ENCODE measurements at places on chromosomes 2 and 18. TPM values are rescaled to one million over a fixed set of nuclear protein-coding genes. Genes with fewer than 3 reads are reported as not detected.
A peak's percentile ranks its signal among the peaks of the same experiment; 100 is the strongest.

The KLHL41 gene
- not detected for total RNA-seq

The RBBP8 gene
- 40.8 TPM for total RNA-seq

The IL37 gene
- not detected for total RNA-seq

The STRADB gene
- 111 TPM for total RNA-seq

The TMEM17 gene
- not detected for total RNA-seq

The TM4SF20 gene
- 1.5 TPM for total RNA-seq

The SERPINB10 gene
- total RNA-seq = not detected

The LBX2 gene
- 3.8 TPM for total RNA-seq

GRCh38 chr18:30999186-30999585 is 43.4 kb downstream of the DSC3 start:
- no peak for DNase-seq
- no peaks in the 10 kb centered on the region for H3K36me3 ChIP-seq
- no peak overlapping the region for H3K4me3 ChIP-seq
- H3K4me1 ChIP-seq = no peaks in the 10 kb centered on the region
- H3K27me3 ChIP-seq = no peaks in the 10 kb centered on the region
- no peak overlapping the region for H3K27ac ChIP-seq

DNA sequence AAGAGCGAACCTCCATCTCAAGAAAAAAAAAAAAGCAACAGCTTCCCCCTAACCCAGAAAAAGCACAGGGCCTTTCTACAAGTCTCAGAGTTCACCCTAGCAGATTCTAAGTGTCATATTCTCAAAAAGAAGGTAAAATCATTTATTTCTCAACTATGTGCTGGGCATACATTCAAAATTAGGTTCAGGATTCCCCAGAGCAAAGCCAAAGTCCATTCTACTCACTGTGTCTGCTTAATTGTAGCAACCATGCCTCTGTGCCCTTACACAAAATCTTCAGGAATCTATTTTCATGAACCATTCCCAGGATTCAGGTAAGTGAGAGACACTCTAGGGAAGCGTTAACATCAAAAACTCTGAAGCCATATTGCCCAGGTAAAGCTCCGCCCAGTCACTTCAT is 40.0 kb downstream of the CPO start:
- no peak overlapping the region for H3K27ac ChIP-seq
- H3K27me3 ChIP-seq = no peaks in the 10 kb centered on the region
- no peaks in the 10 kb centered on the region for H3K36me3 ChIP-seq

DNA sequence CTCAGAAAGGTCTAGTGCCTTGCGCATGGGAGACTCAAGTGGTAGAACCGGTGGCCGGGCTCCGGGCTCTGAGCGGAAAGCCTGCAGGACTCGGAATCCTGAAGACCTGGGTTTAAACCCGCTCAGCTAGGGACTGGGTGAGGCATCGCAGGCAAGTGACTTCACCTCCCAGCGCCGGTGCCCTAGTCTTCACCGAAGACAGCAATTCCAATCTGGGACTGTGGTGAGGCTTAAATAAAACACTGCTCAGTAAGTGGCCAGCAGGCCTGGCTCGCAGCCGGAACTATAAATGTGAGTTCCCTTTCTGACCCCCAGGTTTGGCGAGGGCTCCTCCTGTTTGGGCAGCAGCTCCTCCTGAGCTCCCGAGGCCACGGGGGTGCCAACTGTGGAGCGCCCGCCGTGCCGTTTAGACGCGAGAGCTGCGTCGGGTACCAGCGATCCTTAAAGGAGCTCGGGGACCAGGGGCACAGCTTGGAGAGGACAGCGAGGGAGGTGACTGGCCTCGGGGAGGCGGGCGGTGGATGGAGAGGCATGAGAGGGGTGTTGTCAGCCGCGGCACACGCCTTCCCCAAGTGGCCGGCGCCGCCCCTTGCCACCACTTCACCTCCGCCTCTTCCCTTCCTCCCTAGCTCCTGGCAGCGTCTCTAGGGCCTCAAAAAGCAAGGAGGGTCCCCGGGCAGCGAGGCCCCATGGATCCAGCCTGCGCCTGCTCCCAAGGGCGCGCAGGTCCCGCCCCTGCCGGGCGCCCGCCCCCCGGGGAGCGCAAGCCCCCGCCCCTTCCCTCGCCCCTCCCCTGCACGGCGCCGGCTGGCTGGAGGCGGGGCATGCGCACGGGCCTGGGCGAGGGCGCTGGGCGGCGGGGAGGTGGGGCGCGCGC is 757 bp upstream of the MTCL1 start:
- H3K27me3 ChIP-seq = peaks cover 86% of the 10 kb centered on the region
- peak overlapping the region; percentile 87 for H3K27ac ChIP-seq
- peak; percentile 89 for DNase-seq
- no peaks in the 10 kb centered on the region for H3K36me3 ChIP-seq
- H3K4me3 ChIP-seq = peak overlapping the region; percentile 38
- H3K4me1 ChIP-seq = no peaks in the 10 kb centered on the region

- H3K27ac ChIP-seq = no peak overlapping the region
- no peak for DNase-seq
- H3K4me1 ChIP-seq = no peaks in the 10 kb centered on the region
Observed at GRCh38 chr2:178513876-178514275, 33.6 kb downstream of the PLEKHA3 start.

GRCh38 chr2:86468162-86469033 is 27.2 kb downstream of the KDM3A start:
- no peak overlapping the region for H3K4me3 ChIP-seq
- no peaks in the 10 kb centered on the region for H3K27me3 ChIP-seq
- H3K27ac ChIP-seq = no peak overlapping the region
- peaks cover 63% of the 10 kb centered on the region for H3K36me3 ChIP-seq
- DNase-seq = no peak

DNA sequence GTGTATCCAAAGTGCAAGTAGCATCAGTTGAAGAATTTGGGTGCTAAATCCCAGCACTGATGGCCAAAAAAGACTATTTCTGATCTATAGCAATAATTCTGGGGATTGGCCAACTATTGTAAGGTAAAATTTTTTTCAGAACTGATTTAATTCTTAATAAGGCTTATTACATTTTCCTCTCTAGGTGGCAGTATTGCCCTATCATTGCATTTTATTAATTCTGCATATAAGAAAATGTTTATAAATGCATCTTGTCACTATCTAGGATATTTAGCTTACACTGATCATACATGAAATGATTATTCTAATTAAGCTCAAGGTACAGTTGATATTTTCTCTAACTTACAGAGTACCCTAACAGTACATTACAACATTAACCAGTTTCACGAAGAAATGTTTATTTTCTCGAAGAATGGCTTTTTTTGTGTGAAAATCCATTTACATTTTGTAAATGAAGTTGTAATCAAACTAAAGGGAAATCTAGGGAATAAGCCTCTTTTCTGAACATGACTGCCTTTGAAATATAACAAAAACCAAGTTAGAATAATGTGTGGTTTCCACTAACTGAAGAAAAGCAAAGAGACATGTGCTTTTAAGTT is 11.0 kb downstream of the TTN start:
- H3K4me3 ChIP-seq = no peak overlapping the region
- no peak for DNase-seq
- no peaks in the 10 kb centered on the region for H3K27me3 ChIP-seq
- H3K36me3 ChIP-seq = no peaks in the 10 kb centered on the region
- no peaks in the 10 kb centered on the region for H3K4me1 ChIP-seq

- no peak overlapping the region for H3K4me3 ChIP-seq
- no peaks in the 10 kb centered on the region for H3K27me3 ChIP-seq
- H3K27ac ChIP-seq = no peak overlapping the region
- no peak for DNase-seq
- no peaks in the 10 kb centered on the region for H3K4me1 ChIP-seq
Observed at GRCh38 chr2:38174646-38175423, 98.9 kb upstream of the CYP1B1 start.

DNA sequence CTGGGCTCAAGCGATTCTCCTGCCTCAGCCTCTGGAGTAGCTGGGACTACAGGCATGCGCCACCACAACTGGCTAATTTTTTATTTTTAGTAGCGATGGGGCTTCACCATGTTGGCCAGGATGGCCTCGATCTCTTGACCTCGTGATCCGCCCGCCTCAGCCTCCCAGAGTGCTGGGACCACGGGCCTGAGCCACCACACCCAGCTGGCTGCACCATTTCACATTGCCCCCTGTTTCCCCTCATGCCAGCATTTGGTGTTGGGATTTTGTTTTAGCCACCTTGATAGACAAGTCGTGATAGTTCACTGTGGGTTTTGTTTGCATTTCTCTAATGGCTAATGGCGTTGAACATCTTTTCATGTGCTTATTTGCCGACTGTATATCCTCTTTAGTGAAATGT is 5.8 kb upstream of the COLEC11 start:
- no peaks in the 10 kb centered on the region for H3K27me3 ChIP-seq
- no peak overlapping the region for H3K4me3 ChIP-seq
- peaks cover 9% of the 10 kb centered on the region for H3K4me1 ChIP-seq
- H3K27ac ChIP-seq = no peak overlapping the region
- no peaks in the 10 kb centered on the region for H3K36me3 ChIP-seq

DNA sequence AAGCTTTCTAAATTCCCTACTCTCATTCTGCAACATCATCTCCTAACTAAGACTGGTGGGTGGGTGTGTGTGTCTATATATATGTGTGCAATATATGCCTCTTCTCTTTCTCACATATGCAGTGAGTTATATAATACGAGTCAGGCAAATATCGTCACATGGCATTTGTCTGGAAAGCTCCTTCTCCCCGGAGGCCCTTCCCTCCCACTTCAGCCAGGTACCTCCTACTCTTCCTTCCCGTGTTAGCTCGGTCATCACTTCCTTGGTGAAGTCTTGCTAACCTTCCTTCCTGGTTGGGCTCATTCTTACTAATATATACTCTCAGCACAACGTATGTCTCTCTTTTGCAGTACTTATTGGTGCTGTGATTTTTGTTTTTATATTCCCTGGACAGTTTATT is 66.4 kb upstream of the NCK2 start:
- H3K27ac ChIP-seq = no peak overlapping the region
- no peaks in the 10 kb centered on the region for H3K27me3 ChIP-seq
- no peak for DNase-seq
- no peak overlapping the region for H3K4me3 ChIP-seq
- H3K4me1 ChIP-seq = no peaks in the 10 kb centered on the region

GRCh38 chr18:59468821-59469220 is 109.8 kb upstream of the LMAN1 start:
- no peak for DNase-seq
- no peak overlapping the region for H3K4me3 ChIP-seq
- no peak overlapping the region for H3K27ac ChIP-seq
- H3K4me1 ChIP-seq = no peaks in the 10 kb centered on the region
- H3K27me3 ChIP-seq = no peaks in the 10 kb centered on the region

DNA sequence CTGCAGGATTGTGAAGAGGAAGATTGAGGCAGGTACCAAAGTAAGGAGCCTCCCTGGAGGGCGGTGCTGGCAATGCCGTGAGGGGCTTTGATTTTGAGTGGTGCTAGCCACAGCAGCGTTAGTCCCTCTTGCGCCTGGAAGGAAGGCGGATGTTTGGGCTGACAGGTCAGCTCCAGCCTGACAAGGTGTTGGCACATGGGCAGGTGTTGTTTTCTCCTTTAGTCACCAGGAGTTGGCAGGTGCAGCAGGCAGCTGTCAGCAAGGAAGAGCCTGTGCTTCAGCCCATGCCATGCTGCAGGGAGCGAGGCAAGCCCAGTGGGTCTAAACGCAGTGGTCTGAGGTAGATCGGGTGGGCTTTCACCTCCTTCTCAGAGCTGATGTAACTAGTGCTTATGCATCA is 8.5 kb downstream of the SEC11C start:
- no peak for DNase-seq
- no peaks in the 10 kb centered on the region for H3K4me1 ChIP-seq
- H3K27me3 ChIP-seq = no peaks in the 10 kb centered on the region

DNA sequence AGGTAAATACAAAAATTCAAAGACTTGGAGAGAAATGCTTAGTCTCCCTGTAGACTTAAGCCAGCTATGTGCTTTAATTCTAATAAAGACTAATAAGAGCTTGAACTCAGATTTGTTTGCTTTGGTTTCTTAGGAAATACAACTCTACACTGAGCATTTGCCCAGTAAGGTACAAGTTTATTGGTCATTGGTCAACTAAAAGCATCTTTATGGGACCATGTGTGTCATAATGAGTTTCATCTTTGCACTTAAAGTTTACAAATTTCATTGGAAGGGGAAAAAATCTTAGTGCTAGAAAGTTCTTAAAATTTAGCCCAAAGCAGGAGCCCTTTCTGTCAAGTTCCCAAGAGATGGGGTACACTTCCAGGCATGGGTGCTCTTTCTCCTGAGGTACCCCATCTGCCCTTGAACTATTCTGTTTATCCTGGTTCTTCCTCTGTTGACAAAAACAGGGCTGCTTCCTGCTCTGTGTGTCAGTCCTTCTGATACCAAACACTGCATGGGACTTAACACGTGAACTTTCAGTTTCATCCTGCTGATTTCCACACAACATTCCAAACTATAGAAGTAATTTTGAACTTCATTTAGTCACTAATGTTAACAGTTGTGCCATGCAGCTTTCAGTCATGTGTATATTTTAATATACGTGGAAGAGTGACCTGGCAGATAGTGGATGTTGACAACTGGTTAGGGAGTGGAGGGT is 200.2 kb downstream of the TPGS2 start:
- H3K27ac ChIP-seq = peak overlapping the region; percentile 34
- H3K4me1 ChIP-seq = no peaks in the 10 kb centered on the region
- no peak overlapping the region for H3K4me3 ChIP-seq
- H3K36me3 ChIP-seq = no peaks in the 10 kb centered on the region
- no peaks in the 10 kb centered on the region for H3K27me3 ChIP-seq
- no peak for DNase-seq

DNA sequence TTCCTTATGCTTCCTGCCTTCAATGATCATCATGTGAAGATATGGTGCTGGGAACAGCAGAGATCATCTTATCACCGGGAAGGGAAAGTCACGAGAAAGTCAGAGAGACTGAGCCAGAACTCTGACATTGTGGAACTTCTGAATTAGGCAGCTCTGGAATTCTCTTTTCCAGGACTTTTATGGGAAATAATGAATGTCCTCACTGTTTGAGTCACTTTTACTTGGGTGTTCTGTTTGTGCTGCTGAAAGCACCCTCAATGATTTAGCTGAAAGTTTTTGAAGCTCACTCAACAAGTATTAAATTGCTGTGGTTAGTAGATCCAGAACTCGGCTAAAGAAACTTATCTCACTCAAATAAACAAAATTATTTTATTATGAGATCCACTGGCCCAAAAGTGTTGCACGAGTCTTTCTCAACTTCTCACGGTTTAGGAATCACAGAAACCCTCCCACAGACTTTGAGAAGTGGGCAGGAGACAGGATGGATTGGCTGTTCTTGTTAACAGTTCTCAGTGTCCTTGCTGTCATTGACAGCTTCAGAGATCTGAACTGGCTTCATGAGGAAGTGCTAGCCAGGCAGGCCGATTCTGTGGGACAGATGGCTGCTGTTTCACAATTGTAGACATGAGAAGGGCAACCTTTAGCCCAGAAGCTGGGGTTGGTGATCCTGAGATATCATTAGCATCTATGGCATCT is 26.4 kb upstream of the ATRAID start:
- no peak overlapping the region for H3K4me3 ChIP-seq
- no peaks in the 10 kb centered on the region for H3K27me3 ChIP-seq
- peak overlapping the region; percentile 71 for H3K27ac ChIP-seq
- H3K36me3 ChIP-seq = no peaks in the 10 kb centered on the region
- DNase-seq = peak; percentile 51

GRCh38 chr2:127637236-127637630 is 8.7 kb upstream of the GPR17 start:
- H3K4me1 ChIP-seq = no peaks in the 10 kb centered on the region
- no peak for DNase-seq
- peak overlapping the region; percentile 52 for H3K27ac ChIP-seq
- H3K36me3 ChIP-seq = no peaks in the 10 kb centered on the region
- H3K27me3 ChIP-seq = no peaks in the 10 kb centered on the region
- no peak overlapping the region for H3K4me3 ChIP-seq

Data from transverse colon (tissue), 4 donors.